ENCODE measurements at places on chromosomes 6 and 20. TPM values are rescaled to one million over a fixed set of nuclear protein-coding genes. Genes with fewer than 3 reads are reported as not detected.

BMP5 gene
- polyA plus RNA-seq, result 0.05 TPM

DEFB124 gene
- polyA plus RNA-seq, result 0.26 TPM

DPPA5 gene
- polyA plus RNA-seq, result not detected

PFDN6 gene
- polyA plus RNA-seq, result 182 TPM

CRYBG1 gene
- 14.9 TPM for polyA plus RNA-seq

DUSP15 gene
- polyA plus RNA-seq, result 5.4 TPM

DDX43 gene
- not detected for polyA plus RNA-seq

FOXA2 gene
- polyA plus RNA-seq, result not detected

PLAGL1 gene
- 25.8 TPM for polyA plus RNA-seq

TOX2 gene
- polyA plus RNA-seq, result 6.1 TPM

CLPSL2 gene
- polyA plus RNA-seq, result not detected

ZBP1 gene
- not detected for polyA plus RNA-seq

SEL1L2 gene
- polyA plus RNA-seq, result not detected

CST7 gene
- polyA plus RNA-seq, result 0.08 TPM

All from SK-N-SH (cell line).